Stimulated activated naive CD4-positive, alpha-beta T cell (primary cell): ENCODE measurements at places on chromosomes 12 and 14.
A peak's percentile ranks its signal among the peaks of the same experiment; 100 is the strongest.

- no peak for DNase-seq
These were observed 447 bp upstream of the NUBPL start for GRCh38 chr14:31560759-31561154.

DNA sequence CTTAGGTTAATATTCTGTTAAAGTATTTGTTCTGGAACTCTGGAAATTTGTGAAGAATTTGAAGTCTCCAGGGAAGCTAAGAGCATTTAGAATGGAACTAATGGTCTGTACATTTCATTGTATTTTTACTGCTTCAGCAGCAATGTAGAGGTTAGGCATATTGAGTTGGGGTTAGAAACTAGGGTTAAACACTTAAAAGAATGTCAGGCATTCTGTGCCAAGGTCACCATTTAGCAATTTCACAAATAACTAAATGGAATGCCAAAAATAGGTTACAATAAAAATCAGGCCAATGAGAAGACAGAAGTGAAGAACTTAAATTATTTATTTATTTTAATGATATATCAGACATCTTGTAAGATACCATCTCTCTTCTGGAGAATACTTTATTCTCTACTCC lies 210.8 kb downstream of the C12orf50 start:
- no peak for DNase-seq

- no peak for DNase-seq
These were observed 93.9 kb upstream of the DIO3 start for GRCh38 chr14:101467181-101467926.

DNA sequence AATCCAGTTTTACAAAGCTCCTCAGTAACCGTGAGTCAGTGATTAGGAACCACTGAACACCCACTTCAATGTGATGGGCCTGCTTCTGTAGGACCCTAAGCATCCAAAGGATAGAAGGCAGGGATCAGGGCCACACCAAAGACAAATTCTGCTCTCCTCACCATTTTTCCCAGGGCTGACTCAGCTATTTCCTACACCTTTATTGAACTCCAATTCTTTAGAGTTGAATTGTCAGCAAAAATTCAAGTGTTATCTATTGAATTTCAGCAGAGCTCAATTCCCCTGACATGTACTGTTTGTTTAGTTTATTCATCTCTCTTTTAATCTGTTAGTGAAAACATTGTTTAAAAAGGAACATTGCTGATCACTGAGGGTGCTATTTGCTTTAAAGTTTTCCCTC lies 457.7 kb upstream of the TMPO start:
- DNase-seq = no peak

DNA sequence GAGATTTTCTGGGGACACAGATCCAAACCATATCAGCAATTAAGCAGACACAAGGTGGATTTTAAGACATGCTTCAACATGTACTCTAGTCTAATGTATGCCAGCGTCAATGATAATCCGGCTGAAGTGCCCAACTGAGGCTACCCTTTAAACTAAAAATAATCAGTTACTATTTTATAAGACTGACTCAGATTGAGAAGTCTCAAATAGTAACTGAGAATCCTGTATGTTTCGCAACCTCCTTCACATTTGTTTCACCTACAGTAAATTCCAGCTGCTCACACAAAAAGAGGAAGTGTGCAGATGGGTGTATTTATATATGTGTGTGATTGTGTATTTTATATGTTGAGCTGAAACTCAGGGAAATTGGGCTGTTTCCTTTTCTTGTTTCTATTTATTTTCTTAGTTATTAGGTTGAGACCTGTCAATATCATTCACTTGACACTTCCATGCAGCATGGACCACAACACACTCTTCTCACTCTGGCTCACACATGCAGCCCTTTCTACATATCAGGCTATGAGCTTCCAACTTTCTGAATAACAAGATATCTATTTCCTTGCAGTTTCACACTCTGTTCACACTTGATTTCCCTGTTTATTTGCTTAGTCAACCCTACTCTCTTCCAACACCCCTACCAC lies 1224.9 kb upstream of the TMEM132C start:
- no peak for DNase-seq

- DNase-seq = no peak
These were observed 2.3 kb downstream of the ANKLE2 start for GRCh38 chr12:132759359-132759758.

GRCh38 chr12:45730348-45731189 lies 1.1 kb downstream of the ARID2 start:
- DNase-seq = peak; percentile 58

GRCh38 chr14:75699331-75699730 lies 38.3 kb downstream of the TTLL5 start:
- DNase-seq = no peak

GRCh38 chr14:89236851-89237250 lies 180.2 kb downstream of the FOXN3 start:
- no peak for DNase-seq

- DNase-seq = no peak
These were observed 59.0 kb downstream of the GTF2A1 start for GRCh38 chr14:81161749-81162148.

- no peak for DNase-seq
These were observed 62.2 kb upstream of the CCND2 start for GRCh38 chr12:4211372-4211771.

DNA sequence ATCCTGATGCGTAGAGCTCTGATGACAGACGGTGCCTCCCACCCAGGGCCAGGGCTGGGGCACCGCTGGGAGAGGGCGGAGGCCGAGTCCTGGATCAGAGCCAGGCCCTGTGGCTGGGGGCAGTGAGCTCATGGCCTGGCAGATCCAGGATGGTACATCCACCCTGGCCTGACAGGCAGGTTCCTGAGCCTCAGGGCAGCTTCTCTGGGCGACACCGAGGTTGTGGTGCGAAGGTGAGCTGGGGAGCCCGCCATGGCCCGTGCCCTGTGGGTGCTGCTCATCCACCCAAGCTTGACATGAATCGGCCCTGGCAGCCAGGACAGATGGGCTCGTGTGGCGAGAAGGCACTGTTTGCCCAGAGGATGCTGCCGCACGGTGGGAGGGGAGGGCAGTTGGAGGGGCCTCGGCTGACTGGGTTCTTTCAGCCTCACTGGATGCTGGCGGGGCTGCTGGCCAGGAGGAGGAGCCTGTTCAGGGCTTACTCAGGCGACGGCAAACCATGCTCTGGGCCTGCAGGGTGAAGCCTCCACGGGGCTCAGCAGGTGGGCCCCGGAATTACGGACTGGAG lies 16.6 kb downstream of the LRTM2 start:
- no peak for DNase-seq

- no peak for DNase-seq
These were observed 222.5 kb upstream of the GRIP1 start for GRCh38 chr12:66901138-66901932.

DNA sequence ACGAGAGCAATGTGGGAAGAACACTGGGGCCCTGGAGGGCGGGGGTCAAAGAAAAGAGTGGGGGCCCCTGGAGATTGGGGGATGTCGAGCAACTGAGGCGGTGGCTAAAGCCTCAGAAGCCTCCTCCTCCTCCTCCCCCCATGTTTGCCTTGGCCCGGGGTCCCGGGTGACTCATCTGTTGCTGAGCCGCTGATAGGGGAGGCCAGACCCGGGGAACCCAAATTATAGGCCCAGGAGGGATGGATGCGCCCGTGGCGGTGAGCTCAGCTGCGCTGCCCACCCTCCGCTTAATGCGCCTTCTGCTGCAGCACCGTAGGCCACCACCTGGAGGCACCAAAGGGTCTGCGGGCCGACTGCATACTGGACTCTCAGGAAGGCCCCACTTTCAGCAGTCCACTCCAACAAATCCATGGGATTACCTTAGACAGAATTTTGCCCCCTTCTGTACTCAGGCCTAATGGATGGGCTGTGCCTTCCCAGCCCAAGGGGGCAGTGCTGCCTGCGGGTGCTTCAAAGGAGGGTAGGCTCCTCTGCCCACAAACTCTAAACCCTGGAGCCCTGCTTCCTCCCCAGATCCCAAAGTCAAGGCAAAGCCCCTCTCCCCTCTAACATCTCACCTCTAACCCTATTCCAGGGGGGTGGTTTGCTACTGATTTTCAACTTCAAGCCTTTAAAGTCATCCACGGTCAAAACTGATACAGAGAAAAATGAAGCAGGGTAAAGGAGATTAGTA lies 2.6 kb upstream of the WNT10B start:
- DNase-seq = no peak

- no peak for DNase-seq
These were observed 12.7 kb downstream of the BDKRB1 start for GRCh38 chr14:96268431-96269358.

GRCh38 chr12:104670439-104671408 lies 214.0 kb downstream of the CHST11 start:
- no peak for DNase-seq

GRCh38 chr12:113658006-113658655 lies 186.5 kb upstream of the LHX5 start:
- no peak for DNase-seq

- no peak for DNase-seq
These were observed 33.8 kb upstream of the VWF start for GRCh38 chr12:6158255-6158654.

- no peak for DNase-seq
These were observed 8.1 kb upstream of the PCED1B start for GRCh38 chr12:47071241-47071852.

DNA sequence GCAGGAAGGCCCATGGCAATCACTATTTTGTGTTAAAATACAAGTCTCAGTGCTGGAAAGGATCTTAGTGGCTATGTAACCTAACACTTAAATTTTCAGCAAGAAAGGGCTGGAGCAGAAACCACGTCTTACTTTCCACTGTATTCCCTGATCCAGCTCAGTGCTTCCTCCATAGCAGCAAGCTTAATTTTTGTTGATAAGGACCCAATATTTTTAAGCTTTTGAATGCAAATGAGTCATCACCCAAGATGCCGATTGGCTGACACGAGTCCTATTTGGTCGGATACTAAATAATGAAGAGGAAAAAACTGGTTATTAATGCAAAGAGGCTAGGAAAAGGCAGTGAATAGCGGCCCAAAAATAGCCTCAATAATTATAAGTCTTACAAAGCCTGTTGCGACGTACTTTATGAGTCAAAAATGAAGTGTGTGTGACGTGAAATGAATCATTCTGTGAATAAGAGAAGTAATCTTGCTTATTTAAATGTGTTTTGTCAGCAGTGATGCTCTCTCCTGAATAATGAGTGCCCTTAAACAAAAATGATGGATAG lies 46.9 kb upstream of the IGF1 start:
- no peak for DNase-seq

DNA sequence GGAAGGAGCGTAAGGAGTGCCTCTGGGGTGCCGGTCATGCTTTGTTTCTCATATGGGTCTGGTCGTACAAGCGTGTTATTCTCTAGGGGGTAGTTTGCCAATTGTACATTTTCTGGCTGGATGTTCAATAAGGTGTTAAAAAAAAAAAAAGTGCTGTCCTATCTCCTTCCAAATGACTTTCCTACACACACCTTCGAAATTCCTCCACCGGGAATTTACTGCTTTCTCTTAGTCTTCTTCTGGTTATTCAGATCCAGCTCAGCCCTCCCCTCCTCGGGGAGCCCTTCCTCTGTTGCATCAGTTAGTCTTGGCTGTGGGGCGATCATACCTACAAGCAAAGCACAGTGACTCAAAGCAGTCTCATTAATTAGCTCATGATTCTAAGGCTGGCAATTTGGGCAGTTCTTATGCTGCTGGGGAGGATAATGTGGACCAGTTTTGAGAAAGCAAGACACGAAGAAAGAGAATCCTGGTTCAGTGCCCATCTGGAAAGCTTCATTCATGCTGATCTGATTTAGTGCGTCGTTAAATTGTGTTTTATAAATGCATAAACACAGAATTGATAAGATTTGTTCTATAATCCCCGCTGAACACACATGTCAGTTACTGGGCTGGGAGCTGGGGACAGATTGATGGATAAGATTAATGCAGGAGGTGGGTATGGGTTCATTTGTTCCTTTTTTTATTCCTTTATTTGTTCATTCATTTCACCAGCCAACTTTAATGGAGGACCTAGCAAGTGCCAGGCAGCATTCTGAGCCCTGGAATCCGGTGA lies 9.2 kb upstream of the CLMN start:
- no peak for DNase-seq

- no peak for DNase-seq
These were observed 95.8 kb downstream of the STXBP6 start for GRCh38 chr14:24954037-24954699.

DNA sequence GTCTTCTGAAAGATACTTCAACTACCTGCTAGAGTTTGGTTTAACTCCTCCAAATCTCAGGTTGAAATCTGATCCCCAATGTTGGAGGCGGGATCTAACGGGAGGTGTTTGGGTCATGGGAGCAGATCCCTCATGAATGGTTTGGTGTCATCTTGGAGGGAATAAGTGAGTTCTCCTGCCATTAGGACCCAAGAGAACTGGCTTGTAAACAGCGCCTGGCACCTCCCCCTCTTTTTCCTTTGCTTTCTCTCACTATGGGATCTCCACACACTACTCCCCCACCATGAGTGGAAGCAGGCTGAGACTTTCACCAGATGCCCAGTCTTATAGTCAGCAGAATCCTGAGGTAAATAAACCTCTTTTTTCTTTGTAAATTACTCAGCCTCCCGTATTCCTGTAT lies 2.5 kb downstream of the CNIH1 start:
- no peak for DNase-seq

DNA sequence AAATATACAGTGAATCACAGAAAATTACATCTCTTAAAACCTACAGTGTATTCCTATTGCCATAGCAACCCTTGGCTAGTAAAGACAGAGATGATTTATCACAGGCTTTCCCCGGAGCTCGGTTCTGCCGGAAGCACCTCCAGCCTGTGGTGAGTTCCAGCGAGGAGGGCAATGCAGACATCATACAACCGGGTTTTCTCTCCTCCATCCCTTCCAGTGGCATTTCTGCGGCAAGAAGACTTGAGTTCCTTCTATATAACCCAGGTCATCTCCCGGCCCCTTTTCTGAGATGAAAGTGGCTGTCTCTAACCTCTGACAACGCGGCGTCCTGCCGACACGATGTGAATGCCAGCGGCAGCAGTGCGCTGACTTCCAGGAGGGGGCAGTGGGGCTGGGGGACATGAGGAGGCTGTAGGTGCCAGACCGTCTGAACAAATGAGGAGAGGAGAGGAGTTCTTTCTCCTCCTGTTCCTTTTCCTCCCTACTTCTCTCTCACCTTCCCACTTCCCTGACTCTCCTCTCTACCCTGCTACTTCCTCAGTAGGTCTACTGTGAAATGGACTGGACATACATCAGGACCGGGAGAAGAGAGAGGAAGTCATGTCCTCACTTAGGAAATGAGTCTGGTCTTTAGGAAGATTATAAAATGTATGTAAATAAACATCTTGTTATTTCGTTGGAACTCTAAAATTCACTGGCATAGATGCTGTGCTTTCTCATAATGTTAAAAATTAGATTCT lies 68.6 kb upstream of the MAX start:
- peak; percentile 46 for DNase-seq

DNA sequence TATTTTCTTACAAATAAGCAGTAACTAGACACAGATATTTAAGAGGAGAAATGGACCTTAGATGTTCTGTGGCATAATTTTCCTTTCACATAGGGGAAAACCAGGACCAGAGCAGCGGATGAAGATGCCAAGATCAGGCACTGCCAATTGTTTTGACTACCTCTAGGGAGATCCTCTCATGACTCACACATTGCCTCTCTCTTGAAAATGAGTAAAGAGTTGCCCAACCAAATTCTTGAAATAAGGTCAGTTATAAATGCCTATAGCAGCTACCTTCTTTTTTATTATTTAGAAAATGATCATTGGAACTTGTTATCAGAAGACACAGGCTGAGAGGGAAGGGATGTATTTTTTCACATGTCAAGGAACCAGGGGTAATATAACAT lies 263.4 kb upstream of the PLEKHG7 start:
- DNase-seq = no peak

- DNase-seq = no peak
These were observed 10.3 kb upstream of the PPP4R4 start for GRCh38 chr14:94163796-94164195.

GRCh38 chr14:20622816-20623291 lies 18.6 kb downstream of the OR6S1 start:
- DNase-seq = no peak

GRCh38 chr12:6180268-6181051 lies 19.7 kb upstream of the CD9 start:
- no peak for DNase-seq
